Activated CD4-positive, alpha-beta memory T cell treated with anti-CD3 and anti-CD28 coated beads, Interleukin-2, amount 10 ng/mL, durations not matched to agents 7 days and 5 days (primary cell): ENCODE measurements at places on chromosomes 6 and 20.

GRCh38 chr20:56428410-56428809, 16.4 kb downstream of the CASS4 start:
- no peak for DNase-seq

DNA sequence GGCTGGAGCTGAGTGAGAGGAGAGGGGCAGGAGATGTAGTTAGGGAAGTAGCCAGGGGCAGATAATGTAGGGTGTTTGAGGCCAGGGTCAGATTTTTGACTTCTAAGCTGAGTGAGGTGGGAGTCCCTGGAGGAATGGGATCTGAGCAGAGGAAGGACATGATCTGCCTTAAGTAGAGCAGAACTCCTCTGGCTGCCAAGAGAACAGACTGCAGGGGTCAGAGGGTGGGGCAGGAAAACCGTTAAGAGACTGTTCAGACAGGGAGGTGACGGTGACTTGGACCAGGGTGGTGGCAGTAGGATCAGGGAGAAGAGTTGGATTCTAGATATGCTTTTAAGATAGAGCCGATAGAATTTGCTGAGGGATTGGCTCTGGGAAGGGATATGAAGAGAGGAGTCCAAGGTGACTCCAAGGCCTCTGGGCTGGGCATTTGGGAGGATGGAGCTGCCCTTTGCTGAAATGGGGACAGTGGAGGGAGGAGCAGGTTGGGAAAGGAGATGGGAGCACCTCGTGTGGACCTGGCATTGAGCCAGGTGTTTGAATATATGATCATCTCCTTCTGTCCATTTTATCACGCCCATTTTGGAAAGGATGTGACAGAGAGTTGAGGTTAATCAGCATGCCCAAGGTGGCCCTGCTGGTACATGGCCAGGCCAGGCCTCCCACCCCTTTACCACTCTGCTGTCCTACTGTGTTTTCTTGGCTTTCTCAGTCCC, 18.8 kb downstream of the EYA2 start:
- DNase-seq = no peak

DNA sequence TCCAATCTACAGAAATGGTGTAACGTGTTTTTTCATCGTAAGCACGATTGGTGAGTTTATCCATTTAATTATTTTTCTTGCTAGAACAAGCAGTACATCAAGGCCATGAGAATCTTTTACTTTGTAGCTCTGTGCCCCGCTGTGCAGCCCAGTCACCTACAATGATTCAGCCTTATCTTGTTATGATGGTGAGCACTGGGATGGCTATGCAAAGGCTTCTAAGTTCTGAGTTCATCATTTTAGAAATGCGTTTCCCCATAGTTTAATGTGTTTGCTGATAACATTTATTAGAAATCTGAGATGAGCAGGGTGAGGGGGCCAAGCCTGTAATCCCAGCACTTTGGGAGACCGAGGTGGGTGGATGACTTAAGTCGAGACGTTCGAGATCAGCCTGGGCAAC, 111.8 kb upstream of the QKI start:
- no peak for DNase-seq

DNA sequence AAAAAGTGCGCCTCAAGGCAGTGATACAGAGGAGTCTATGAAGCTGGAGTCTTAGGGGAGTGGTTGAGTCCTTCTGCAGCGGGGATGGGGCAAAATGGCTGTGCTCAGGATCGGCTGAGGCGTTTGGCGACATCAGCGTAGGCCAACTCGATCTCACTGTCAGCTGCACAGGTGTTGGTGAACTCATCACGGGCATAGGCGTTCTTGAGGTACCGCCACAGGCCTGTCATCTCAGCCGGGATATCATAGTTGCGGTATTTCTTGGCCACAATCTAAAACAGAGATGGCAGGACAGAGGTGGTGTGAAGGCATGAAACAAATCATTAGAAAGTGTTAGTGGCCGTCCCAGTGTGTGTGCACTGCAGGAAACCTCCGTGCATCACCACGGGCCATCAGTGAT, 112.7 kb downstream of the CLIC5 start:
- DNase-seq = no peak

DNA sequence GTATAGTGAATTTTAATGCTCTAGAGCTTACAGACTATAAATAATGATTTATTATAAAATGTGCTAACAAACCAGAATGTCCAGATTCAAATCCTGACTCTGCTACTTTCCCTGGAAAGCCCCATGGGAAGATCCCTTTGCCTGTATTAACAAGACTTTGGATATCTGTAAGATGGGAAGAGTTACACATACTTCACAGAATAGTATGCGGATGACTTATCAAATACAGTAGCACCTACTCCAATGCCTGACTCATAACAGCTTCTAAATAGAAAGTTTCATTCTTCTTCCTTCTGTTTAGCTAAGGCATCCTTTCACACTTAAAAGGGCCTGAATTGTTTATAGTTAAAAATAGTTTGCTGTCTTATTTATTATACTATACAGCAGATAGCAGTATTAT, 166.3 kb downstream of the KCNQ5 start:
- no peak for DNase-seq
